Stimulated activated CD8-positive, alpha-beta memory T cell treated with anti-CD3 and anti-CD28 coated beads, Interleukin-2, amount 100 ng/mL, for 48 hours (primary cell): ENCODE measurements at places on chromosomes 1 and 21.

DNA sequence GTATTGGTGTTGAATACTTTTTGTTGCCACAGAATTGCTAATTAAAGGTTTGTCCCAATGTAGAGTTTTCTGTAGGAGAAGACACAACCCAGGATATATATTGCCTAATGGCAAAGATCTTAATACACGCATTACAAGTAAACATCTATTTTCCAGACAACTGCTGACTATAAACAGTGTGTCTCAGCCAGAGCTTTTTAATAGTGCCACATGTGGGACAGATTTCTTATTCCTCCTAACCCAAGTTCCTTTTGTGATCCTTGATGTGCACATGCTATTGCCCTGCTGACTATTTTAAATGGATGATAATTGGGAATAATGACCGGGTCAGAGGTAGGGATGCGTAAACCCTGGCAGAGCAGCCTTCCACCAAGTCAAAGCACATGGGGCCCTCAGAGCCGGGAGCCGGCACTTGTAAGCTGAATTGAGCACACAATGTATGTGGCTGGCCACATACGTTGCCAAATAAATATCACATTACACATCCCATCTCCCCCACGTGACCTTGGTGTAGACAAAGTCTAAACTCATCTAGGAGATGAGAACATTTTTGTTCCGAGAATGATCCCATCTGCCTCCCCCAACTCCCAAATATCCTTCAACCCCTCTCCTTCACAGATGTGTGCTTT lies 209.8 kb upstream of the NFIA start:
- DNase-seq, result no peak

DNA sequence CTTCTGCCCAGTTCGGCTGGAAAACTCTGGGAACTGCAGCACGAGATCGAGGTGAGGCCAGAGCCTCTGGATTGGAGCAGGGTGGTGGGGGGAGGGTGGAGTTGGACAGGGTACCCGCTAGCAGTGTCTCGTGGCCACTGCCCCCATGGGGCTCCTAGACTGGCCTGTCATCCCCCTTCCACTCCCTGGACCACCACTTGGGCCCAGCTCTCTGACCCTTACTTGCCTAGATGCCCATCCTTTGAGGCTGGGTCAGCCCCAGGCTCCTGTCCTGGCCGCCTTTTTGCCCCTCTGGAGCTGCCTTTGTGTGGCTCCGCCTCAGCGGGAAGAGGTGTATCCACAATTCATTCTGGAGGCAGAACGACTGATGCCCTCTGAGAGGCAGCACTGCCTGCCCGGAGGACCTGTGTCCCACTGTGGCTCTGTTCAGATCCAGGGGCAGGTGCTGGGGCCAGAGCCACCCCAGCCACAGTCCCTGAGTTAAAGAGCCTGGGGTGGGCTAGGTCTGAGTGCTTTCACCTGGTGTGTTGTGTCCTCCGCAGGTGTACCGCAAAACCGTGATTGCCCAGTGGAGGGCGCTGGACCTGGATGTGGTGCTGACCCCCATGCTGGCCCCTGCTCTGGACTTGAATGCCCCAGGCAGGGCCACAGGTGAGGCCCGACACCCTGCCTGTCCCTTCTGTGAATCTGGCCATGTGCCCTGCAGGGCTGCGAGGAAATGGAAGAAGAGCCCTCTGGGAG lies 17.7 kb downstream of the FAAH start:
- DNase-seq, result no peak

GRCh38 chr1:8745346-8745745 lies 72.1 kb downstream of the RERE start:
- no peak for DNase-seq

GRCh38 chr1:44138239-44138638 lies 3.2 kb downstream of the KLF18 start:
- no peak for DNase-seq

DNA sequence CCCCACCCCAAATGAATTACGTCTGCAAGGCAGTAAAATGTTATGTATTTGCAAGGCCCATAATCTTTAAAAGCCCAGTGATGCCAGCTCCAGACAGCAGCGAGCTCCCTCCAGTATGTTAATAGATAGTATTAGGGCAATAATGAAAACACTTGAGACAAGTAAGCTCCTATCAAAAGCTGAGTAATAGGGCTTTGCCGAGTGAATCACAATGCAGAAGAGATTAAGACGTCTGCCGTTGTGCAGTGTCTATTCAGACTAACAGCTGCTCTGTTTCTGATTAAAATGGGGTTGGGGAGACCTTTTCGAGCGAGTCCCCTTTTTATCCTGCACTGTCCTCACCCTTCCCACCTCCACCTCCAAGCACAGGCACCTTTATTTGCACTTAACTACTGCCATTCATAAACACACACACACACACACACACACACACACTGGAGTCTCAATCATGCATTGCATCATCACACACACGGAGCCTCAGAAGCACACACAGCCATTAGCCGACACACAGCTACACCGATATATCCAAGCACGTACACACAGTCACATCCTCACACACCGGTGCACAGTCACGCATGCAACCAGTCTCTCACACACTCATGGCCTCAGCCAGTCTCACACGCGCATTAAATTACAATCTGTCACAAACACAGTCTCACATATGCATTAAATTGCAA lies 46.0 kb upstream of the FOXO6 start:
- no peak for DNase-seq

- no peak for DNase-seq
Observed at GRCh38 chr1:92310185-92310597, 11.3 kb downstream of the RPAP2 start.

DNA sequence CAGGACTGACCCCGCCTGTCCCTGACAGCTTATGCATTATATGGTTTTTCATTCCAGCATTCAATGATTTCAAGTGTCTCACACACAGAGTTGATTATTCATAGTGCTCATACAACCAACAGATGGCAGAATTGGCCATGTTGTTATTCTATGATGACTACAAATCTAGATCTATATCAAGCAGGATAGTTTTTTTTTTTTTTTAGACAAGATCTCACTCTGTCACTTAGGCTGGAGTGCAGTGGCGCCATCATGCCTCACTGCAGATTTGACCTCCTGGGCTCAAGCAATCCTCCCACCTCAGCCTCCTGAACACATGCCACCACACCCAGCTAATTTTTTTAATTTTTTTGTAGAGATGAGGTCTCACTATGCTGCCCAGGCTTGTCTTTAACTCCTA lies 40.1 kb upstream of the LRRC8D start:
- no peak for DNase-seq

- DNase-seq, result no peak
Observed at GRCh38 chr1:59361766-59362165, 64.9 kb downstream of the FGGY start.

DNA sequence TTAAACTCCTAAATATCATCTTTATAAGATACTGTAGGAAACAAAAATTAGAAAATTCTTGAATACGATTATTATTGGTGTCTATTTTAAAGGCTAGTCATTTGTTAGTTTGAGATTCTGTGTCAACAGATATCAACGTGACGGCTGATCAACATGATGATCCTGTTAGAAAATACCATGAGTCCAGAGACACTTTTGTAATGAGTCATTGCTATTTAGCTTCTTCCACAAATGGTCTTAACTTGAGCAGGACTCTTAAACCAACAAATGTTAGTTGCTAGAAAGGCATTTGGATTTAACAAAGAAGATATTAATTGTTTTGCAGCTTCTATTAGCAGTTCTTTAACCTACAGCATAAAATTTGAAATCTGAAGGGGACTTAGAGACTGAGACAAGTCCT lies 131.2 kb downstream of the TGFB2 start:
- DNase-seq, result no peak

DNA sequence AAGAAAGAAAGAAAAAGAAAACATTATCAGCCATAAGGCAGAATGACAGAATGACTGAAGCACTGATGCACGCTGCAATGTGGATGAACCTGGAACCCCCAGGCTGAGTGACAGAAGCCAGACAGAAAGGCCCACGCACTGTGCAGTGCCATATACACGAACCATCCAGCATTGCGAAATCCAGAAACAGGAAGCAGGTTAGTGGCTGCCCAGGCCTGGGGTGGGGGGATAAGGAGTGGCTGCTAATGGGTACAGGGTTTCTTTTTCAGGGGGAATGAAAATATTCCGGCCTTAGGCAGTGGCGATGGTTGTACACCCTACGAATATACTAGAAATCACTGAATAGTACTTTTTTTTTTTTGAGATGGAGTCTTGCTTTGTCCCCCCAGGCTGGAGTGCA lies 57.0 kb downstream of the CHD5 start:
- no peak for DNase-seq

- DNase-seq, result no peak
Observed at GRCh38 chr21:27380303-27380702, 413.4 kb upstream of the ADAMTS5 start.

DNA sequence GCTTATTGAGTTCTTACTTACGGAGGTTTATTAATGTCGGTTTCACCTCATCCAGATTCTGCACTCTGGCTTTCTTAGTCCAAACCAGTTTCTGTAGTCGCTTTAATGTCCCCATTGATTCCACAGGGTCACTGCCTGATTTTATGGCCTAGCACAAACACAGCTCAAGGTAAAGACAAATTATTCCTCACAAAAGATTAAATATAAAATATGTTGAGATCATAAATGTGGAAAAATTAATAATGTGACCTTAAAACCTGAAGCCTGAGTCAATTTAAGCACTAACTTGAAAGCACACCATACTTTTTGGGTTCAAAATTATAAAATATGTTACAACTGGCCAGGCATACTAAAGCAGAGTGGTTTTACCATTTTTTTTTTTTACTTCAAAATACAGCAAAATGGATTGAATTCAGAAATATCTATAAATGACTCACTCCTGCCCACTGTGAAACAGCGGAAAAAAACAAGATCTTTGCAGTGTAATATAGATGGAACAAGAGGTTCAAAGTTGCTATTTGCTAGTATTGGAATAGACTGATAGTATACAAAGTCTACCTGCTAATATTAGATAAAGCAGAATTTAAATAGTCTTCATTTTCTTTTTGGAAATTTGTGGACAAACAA lies 37.6 kb upstream of the SAMSN1 start:
- no peak for DNase-seq

GRCh38 chr21:33840771-33841170 lies 74.8 kb downstream of the ATP5PO start:
- DNase-seq, result no peak

GRCh38 chr1:158045639-158046038 lies 52.2 kb downstream of the KIRREL1 start:
- no peak for DNase-seq

GRCh38 chr1:45752441-45753052 lies 2.1 kb upstream of the IPP start:
- DNase-seq, result no peak

GRCh38 chr21:44485796-44486195 lies 30.5 kb downstream of the LRRC3 start:
- no peak for DNase-seq

DNA sequence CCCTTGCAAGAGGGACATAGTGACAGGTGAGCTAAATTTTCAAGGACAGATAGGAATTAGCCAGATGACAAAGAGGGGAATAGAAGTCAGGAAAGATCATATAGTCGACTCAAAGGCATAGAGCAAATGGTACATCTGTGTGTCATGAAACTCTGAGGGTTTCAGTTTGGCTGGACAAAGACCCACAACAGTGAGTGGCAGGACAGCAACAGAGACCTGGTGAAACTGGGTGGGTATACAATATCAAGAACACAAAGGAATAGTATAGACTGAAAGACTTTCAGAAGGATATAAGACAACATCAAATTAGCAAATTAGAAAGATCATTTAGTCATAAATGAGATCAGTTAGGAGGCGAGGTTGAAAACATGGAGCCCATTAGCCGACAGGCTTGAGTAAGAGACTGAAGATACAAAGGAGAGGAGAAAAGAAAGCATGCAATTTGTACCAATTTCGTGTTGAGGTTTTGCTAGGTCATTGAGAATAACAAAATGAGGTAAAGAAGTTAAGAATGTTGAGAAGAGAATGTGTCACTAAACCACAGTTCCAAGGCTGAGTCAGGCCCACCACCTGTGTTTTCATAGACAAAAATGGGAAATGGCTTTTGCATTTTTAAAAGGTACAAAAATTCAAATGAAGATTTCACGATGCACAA lies 213.8 kb downstream of the HHIPL2 start:
- no peak for DNase-seq

DNA sequence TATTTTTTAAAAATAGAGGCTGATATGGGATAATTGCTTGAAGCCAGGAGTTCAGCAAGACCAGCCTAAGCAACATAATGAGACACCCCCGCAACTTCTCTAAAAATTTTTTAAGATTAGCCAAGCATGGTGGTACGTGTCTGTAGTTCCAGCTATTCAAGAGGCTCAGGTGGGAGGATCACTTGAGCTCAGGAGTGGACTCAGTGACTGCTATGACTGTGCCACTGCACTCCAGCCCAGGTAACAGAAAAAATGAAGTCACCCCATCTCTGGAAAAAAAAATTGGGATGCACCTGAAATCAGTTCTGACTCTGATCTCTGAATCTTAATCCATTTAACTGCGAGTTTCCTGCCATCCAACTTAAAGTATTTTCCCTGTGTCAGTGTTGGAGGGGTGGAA lies 124.2 kb downstream of the MRPS6 start:
- DNase-seq, result no peak

DNA sequence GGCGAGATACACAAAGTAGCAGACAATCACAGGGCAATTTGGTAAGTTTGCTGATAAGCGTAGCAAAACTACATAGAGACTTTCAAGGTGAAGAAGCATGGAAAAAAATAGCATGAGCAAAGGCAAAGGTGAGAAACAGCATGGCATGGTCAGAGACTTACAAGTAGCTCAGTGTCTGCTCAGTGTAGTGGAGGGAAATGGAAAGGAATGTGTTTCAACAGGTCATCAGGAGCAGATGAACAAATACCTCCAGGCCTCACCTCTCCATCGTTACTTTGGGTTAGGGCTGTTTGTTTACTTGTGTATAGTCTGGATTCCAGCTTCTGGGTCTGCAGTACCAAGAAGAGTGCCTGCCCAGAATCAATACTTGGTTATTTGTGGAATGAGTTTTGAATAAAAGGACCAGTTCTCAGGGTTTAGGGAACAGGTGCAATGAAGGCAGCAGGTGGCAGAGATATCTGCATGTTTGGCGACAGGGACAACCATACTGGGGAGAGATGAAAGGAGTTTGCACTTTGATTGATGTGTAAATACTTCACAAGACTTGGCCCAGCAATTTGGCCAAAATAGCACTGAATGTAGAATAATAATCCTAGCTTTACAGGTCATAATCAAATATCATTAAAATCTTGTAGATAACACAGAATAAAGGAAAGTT lies 97.0 kb upstream of the FGGY start:
- no peak for DNase-seq

GRCh38 chr1:199313444-199313843 lies 674.6 kb downstream of the PTPRC start:
- no peak for DNase-seq

GRCh38 chr1:20672265-20672632 lies 11.1 kb upstream of the DDOST start:
- no peak for DNase-seq

- no peak for DNase-seq
Observed at GRCh38 chr1:80064524-80064923, 1058.0 kb upstream of the ADGRL4 start.

- no peak for DNase-seq
Observed at GRCh38 chr1:165420655-165421054, 24.3 kb downstream of the RXRG start.

GRCh38 chr1:185154912-185155513 lies 1.7 kb downstream of the TRMT1L start:
- no peak for DNase-seq

GRCh38 chr21:45894906-45895777 lies 86.4 kb upstream of the COL6A1 start:
- DNase-seq, result no peak
